ENCODE measurements at places on chromosomes 4 and X.

- DNase-seq: no peak
Measured at GRCh38 chrX:108468486-108468885, 28.8 kb downstream of the COL4A5 start.

GRCh38 chrX:33808636-33809035 lies 323.5 kb downstream of the FAM47A start:
- DNase-seq: no peak

DNA sequence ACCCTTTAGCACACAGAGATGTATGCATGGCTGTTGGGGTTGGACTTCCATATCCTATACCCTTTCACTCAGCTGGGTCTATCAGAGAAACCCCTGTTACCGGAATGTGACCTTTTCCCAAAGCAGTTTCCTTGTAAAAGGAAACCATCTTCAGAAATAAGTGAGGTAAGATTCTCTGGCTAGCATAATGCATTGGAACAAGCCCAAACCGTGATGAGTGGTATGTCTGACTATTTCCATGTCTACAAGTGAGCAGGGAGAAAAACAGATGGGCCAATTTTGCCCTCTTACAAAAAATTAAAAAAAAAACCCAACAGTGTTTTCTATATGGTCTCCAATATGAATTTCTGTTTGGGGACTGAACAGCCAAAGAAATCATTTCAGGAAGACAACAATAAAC lies 283.9 kb downstream of the SMARCA1 start:
- DNase-seq: no peak

- no peak for DNase-seq
Measured at GRCh38 chr4:88919056-88919455, 137.9 kb downstream of the FAM13A start.

- DNase-seq: no peak
Measured at GRCh38 chr4:102819588-102820365, 7.6 kb downstream of the UBE2D3 start.

DNA sequence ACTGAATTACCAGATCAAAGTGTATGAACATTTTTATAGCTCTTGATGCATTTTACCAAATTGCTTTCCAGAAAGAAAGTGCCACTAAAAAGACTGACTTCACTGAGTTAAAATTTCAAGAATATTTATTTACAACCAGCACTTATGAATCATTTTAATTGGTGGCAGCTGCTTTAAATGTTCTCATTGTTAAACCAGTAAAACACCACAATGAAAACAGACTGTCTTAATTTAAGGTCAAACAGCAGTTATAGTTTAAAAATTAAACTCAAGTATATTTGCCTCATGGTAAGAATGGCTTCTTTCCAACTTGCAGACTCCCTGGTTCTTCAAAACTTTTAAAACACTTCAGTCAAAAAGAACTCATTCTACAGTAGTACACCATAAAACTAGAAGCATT lies 36.9 kb downstream of the AMMECR1 start:
- DNase-seq: no peak

DNA sequence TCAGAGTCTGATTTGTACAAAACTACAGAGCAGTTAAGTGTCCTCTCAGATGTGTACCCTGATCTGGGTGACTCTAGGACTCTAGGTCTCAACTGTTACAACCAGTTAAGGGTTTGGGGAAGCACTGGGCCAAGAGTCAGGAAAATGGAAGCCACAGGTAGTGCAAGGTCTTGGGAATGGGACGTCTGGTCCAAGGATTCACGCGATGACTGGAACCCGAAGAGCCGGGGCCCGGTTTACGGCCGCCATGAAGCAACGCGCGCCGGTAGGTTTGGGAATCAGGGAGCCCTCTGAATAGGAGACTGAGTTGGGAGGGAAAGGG lies 321 bp upstream of the HPRT1 start:
- no peak for DNase-seq

DNA sequence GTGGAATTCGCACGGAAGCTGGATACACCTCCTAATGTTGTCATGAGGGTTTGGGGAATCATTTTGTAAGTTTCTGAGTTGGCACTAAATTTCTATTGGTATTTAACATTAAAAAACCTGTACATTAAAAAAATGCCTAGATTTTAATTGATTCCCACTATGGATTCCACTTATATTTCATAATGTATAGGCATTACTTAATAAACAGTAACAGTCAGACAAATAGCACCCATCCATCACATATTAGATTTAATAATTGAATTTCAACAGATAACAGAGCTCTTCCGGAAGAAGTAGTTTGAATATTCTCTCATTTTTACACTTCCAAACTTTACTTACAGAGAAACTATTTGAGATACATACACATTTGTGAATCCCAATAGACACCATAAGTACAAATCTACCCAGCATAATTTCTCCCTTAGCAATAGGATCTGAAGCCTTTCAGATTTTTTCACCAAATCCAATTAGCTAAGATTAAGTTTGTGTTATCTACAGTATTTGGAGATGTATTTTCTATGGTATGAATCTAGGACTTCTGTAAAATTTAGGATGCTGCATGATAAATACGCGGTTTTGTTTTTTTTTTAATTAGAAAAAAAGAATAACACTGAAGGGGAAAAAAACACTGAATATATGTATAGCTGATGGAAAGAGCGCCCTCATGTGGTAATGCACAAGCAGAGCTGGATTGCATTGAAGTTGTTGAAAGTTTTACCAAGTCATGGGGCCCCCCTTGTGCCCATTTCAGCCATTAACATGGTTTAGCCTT lies 12.2 kb upstream of the ODAM start:
- peak; percentile 16 for DNase-seq

DNA sequence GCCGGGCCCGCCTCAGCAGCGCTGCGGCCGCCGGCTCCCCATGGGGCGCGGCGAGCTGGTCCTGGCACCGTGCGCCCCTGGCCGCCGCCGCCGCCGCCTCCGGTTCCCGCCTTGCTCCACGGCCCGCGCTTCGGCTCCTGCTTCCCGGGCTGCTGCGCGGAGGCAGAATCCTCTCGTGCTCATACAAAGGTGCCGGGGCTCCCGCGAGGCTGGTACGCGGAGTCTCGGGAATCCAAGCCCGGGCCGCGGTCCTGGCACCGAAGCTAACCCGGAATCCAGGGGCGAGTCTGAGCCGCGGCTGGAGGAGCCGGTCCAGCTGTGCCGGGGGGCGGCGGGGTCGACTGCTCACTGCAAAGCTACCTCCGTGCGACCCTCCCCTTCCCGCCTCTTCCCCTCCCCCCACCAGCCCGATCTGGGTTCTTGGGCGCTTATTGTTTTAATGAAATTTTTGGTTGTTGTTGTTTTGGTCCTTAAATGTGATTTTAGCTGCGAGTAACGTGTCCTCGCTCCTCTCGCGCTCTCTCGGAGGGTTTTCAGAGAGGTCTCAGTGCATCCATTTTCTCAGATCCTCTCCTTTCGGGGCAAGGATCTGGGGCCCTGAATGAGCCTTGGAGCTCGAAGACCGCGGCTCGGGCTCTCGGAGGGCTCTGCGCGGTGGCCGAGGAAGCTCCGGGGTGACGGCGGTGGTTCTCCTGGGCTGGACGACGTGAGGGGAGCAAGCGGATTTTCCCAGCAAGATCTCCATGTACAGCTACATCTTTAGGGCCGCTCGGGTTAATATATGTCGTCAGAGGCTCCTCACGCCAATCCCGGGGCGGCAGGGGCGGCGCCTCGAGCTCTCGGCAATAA lies at the start of gene HAND2:
Gene HAND2 (minus strand): TSS at position 753 of the 849 bp plus-strand sequence. CDS start 940 bp downstream, outside the sequence.
- no peak for DNase-seq

DNA sequence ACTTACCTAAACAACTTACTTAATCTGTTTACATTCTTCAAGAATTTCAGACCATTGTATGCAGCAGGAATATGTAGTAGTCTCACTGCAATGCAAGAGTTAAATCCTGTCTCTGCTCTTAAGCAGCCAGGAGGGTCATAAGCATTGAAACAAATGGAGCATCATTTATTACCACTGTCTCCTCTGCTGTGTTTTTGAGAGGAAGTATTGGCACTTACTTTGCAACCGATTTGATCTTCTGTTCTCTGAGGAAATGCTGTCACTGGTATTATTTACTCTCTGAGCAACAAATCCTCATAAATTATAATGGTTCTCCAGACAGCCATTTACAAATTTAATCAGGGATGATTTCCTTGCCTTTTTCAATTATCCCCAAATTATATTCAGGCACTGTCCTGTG lies 1367.1 kb downstream of the STIM2 start:
- DNase-seq: no peak

DNA sequence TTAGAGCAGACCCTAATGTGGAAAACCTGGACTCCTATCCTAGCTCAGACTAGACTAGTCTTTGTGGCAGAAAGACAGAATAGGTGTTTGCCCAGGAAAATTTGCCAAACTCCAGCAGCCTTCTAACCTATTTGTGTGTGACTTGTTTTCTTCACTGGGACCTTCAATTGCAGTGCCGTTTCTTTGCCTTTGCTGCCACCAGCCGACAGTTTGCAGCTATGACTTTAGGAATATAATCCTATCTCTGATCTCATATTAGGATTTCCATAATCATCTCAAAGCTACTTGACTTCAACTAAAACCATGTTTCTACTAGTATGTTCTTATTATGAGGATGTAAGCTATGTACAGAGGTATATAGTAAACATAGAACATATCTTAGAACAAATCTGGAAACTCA lies 60.2 kb upstream of the PGAM4 start:
- DNase-seq: no peak

DNA sequence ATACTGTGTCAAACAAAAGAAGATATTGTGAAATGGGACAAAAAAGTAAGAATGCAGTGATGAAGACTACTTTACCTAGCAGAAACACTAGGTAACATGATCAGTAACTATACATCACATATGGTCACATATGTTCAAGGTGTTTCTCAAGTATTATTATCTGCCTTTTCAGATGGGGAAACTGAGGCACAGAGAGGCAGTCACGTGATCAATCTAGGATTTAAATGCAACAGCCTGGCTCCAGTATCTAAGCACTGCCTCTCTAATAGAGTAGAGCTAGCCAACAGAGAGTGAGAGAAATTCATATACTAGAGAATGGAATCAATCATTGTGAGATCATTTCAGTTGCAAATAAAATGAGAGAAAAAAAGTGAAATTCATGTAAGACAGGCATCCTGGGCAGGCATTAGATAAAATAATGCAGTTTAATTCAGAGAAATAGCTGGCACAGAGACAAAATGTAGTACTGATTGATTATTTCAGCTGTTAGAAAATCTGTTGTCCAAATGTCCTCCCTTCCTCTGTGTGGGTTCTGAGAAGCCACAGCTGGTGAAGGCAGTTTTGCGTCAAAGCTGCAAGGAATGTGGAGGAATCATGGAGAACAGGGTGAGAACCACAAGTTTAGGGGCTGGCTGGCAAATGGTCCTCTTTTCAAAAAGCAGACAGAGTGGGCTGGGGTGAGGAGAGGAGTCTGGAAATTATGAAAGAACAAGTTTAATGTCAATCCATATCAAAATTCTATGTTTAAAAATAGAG lies 26.0 kb downstream of the SMIM43 start:
- DNase-seq: no peak

GRCh38 chrX:78119521-78120227 lies 15.6 kb downstream of the PGK1 start:
- no peak for DNase-seq

DNA sequence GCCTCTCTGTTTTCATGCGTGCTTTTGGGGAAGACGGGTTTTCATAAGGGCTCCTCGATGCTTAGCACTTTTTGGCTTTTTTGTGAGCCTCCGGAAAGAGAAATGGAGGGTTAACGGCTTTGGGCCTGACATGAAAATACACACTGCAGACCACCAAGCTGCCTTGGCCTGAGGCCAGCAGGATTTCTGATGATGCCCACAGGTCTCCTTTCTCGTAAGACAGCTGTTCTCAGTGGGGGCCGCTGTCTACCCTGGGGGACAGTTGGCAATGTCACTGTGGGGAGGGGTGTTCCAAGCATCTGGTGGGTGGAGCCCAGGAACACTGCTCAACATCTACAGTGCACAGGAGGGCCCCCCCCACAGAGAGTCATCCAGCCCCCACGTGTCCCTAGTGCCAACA lies 29.4 kb upstream of the CLDN34 start:
- no peak for DNase-seq

DNA sequence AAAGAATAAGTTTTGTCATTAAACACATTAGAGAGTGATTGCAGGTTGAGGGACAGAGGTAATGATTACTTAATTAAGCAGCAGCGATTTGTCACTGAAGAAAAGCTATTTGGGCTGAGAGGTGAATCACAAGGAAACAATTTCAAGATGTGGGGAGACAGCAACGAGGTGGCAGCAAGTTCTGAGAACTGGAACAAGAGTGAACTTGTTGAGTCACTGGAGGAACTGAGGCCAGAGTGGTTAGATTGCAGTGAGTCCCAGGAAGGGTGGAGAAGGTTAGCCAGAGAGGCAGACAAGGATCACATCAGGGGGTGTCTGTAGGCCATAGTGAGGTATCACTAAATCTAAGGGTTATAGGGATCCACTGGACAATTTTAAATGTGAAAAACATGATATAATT lies 57.9 kb upstream of the TMPRSS11A start:
- no peak for DNase-seq

DNA sequence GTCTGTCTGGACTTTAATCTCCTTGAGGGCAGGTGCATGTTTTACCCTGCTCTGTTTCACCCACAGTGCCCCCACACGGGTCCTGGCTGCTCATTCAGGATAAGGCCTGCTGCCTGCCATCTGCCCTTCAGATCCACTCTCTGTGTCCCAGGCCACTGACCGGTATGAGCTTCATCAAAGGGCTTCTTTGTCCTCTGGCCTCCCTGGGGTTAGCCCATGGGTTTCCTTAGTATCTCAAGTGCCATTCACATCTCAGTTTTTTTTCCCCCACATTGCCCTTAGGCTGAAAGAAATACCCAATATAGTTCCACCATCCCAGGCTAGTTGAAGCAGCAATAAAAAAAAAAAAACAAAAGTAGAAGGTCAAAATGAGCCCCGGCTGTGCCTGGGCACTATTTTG lies 9.3 kb downstream of the CD99L2 start:
- no peak for DNase-seq

- peak; percentile 86 for DNase-seq
Measured at GRCh38 chr4:10096201-10096977, 20.2 kb downstream of the WDR1 start.

DNA sequence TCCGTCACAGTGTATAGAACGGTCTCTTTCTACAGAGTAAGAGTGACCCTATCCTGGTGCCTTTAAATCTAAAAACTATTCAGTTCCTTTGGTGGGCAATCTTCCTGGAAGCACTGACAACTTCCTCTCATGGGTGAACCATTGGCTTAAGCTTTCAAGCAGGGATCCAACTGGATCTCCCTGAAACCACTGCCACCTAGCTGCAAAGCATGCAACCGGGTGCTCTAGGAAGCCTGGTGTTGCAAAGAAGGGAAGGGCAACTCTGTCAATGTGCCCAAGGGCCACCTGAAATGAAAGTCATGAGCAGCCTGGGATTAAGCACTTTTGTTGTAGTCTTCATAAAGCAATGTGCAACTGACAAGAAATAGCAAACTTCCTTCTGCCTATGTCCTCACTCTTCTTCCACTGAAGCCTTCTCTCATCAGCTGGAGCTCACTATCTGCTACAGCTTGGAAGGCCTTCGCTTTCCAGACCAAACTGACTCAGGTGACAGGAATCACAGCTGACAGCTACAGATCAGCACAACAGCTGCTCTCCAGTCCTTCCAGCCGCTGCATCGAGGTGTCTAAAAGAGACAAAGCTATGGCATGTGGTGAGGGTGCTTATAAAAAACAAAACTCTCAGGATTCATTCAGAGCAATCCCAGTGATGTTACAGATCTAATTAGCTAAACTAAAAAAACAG lies 46.1 kb downstream of the SETD7 start:
- no peak for DNase-seq

- no peak for DNase-seq
Measured at GRCh38 chr4:61201561-61201960, 1.4 kb downstream of the ADGRL3 start.

GRCh38 chr4:77376788-77377460 lies 219.9 kb downstream of the CCNG2 start:
- no peak for DNase-seq

- DNase-seq: peak; percentile 18
Measured at GRCh38 chr4:15233626-15234025, 194.2 kb upstream of the C1QTNF7 start.

- DNase-seq: no peak
Measured at GRCh38 chr4:165788686-165789463, 84.2 kb upstream of the TLL1 start.

Data from stimulated activated naive CD8-positive, alpha-beta T cell treated with anti-CD3 and anti-CD28 coated beads, Interleukin-15, Interleukin-2, amounts not matched to agents 100 U/mL and 50 U/mL, for 24 hours (primary cell).